ENCODE measurements at places on chromosomes 7 and 10.

DNA sequence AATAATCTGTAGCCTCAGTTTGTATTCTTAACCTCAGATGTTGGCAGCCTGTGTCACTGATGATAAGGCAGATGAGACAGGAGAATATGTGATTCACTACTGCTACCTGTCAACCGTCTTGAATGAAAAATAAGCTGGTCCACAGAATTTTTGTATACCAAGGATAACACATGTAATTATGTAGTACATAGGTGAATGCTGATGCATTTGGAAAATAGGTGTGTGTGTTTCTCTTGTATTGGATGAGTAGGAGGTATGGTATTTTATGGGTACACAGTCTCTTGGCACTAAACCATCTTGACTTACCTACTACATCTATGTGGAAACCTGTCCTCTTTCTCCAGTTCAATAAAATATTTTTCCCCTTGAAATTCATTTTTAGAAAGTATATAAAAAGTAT lies 20.7 kb upstream of the ZRANB1 start:
- DNase-seq, result no peak

DNA sequence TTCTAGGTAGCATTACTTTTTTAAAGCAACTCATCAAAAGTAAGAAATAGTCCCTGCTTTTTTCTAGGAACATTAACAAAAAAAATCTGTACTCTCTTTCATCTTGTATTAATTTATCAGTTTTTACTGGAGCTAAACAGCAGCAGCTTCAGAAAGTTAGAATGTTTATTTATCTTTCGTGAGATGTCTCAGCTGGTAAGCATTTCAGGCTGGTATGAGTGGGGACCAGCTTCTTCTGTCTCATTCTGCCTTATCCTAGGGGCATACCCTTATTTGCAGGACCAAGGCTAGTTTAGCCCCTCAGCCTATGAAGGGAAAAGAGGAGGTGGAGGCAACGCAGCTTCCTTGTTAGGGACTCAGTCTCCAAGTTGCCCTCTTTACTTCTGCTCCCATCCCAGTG lies 35.1 kb downstream of the LANCL2 start:
- DNase-seq, result no peak

- no peak for DNase-seq
Measured at GRCh38 chr7:2105917-2106316, 126.8 kb downstream of the MAD1L1 start.

DNA sequence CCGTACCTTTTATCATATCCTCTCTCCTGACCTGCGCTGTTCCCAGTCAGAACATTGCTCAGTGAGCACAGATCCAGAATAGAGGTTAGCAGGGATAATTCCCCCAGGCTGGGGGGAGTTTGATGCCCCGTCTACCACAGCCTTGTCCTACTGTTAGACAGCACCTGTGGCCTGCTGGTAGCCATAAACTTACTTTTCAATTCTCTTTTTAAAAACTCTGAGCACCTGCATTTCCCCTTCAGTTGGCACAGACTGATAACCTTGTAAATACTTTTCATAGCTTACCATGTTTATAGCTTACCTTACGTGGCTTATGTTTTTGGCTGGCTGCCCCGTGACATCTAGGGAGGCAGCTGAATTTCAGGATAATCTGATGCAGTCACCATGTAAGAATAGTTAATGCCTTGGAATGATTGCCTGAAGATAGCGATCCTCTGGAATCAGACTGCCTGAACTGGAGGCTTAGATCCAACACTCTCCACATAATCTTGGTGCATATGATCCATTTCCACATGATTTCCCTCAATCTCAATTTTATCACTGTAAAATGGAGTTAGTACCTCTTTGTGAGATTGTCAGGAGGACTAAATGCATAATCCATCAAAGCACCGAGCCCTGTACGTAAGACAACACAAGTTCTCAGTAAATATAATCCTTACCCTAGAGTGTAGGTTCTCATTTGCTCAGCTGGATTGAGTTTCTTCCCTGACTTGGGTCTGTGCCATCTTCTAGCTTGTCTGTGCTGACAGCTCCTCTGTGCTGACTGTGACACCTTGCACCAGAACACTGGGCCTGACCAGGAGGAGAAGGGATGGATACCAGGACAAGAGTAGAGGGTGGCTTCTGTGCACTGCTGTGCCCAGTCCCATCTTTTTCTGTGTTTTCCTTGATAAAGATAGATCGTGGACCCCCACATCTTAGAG lies 111.7 kb upstream of the GJD4 start:
- DNase-seq, result no peak
